CD4-positive, alpha-beta memory T cell (primary cell): ENCODE measurements at places on chromosomes 11 and 22. TPM values are rescaled to one million over a fixed set of nuclear protein-coding genes. Genes with fewer than 3 reads are reported as not detected.

MDK gene
- 5.6 TPM for total RNA-seq

KCNQ1 gene
- total RNA-seq: 21.6 TPM

TPBGL gene
- 0.15 TPM for total RNA-seq

DNA sequence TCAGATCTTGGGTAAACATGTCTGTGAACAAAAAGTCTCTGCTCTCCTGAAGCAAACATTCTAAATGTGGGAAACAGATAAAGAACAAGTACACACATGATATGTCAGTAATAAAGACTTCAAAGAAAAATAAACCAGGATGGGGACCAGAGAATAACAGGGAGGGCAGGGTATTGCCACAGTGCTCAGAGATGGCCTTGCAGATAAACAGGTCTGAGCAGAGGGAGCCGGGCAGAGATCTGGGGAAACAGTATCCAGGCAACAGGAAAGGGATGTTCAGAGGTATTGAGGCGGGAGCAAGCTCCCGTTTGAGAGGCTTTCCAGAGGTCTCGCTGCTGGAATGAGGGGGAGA lies 2.9 kb downstream of the CCDC86 start:
- DNase-seq: no peak

DNA sequence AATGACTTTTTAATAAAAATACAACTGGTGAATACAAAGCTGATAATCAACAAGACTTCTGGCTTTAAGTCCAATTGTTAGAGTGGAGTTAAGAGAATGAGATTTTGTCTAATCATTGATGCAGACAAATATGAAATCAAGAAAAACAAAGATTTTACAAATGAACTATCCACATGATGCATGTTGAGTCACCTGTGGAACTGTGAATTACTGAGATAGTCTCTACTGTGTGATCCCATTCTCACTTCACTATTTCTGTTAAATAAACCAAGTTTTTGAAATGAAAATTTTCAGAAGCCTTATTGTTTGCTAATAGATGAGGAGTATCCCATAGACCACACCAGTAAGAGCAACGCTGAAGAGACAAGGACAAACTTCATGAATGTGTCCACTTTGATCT lies 8.4 kb upstream of the CTSC start:
- DNase-seq: no peak

DNA sequence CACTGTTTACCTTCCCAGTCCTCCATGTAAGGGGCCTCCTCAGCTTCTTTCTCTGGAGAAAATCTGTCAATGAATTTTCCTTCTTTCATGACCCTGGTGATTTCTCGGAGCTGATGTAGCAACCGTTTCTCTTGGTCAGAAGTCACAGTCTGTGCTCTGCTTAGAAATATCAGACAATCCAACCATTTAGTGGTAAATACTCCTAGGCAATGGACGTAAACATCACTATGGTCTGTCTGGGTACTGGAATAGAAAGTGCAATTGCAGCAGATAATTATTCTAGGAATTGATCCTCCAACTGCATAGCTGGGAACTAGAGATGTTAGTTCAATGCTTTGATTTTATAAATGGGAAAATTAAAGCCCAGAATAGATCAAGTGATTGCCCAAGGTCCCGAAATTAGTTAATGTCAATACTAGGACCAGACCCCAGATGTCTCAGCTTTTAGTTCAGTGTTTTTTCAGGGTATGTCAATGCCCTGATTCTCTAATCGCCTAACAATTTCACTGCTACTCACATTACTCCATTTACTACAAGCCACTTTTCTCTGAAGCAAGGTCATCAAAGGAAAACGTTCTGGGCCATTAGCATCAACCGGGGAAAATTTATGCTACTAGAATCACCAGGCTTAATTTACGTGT lies 42.1 kb downstream of the RIC3 start:
- no peak for DNase-seq

DNA sequence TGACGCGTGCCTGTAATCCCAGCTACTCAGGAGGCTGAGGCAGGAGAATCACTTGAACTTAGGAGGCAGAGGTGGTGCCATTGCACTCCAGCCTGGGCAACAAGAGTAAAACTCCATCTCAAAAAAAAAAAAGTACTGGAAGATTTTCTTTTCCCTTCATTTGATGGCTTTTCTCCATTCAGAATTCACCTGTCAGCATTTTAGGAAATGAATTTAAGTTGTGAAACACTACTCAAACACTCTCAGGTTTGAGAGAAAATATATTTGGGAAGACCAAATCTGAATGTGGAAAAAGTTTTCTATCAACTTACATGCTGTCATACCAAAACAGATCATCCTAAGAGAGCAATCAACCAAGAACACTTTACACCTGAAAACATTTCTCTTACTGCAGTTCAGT lies 2.7 kb downstream of the EIF4ENIF1 start:
- DNase-seq: no peak

DNA sequence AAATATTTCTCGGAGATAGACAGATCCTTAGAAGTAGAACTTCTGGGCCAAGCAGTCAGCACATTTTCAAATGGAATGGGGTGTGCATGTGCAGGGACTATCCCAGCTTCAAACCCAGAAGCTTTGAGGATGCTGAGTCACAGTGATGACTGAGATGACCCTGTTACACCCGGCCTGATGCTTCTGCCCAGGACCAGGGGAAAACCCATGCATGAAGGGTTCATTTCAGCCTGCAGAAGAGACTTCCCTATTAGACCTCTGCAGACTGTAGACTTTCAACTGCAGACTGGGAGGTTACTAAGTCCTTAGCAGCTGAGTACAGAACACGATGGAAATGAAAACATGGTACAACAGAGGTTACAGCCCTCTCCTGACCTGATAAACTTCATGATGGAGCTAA lies 3.6 kb upstream of the OR2AT4 start:
- no peak for DNase-seq

- DNase-seq: no peak
Observed at GRCh38 chr11:124674168-124674517, 439 bp downstream of the SPA17 start.

- no peak for DNase-seq
Observed at GRCh38 chr11:57434640-57435546, 8.0 kb upstream of the SLC43A3 start.

- DNase-seq: no peak
Observed at GRCh38 chr11:120032766-120033390, 105.0 kb downstream of the TRIM29 start.

GRCh38 chr11:92376146-92376599 lies 151.6 kb downstream of the FAT3 start:
- no peak for DNase-seq

- no peak for DNase-seq
Observed at GRCh38 chr22:42873356-42873755, 16.3 kb upstream of the ARFGAP3 start.

- DNase-seq: no peak
Observed at GRCh38 chr22:23419931-23420330, 160.2 kb downstream of the IGLL1 start.

DNA sequence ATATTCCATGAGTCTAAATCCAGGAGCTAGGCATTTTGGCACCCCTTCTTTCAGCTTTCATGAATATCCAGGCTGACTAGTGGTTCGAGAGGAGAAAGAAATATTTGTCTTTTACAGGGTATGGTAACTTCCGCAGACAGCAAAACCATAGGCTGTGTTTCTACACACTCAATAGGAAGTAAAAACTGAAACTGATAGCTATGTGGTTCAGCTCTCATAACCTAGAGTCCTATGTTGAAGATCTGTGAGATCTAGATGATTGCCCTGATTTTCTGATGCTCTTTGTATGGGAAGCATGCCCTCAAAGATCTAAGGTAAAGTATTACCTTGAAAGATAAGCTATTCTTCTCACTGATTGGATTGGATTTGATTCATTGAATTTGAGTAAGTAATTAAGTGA lies 118.3 kb downstream of the CD44 start:
- DNase-seq: peak; percentile 27

OR56A3 gene
- total RNA-seq: not detected

MS4A8 gene
- total RNA-seq: not detected

GRCh38 chr11:17412488-17413180 lies 24.2 kb upstream of the KCNJ11 start:
- no peak for DNase-seq

DNA sequence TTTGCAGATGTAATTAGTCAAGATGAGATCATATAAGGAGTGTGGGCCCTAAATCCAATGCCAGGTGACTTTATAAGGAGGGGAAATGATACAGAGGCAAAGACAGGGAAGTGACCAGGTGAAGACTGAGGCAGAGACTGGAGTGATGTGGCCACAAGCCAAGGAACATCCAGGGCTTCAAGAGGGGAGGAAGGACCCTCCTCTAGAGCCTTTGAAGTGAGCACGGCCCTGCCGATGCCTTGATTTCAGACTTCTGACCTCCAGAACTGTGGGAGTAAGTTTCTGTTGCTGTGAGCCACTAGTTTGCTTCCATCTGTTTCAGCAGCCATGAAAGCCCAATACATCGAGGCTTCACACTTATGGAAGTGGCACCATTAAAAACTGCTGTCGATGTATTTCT lies 78.7 kb downstream of the SHANK2 start:
- DNase-seq: no peak

GRCh38 chr11:134762248-134763029 lies 350.4 kb upstream of the B3GAT1 start:
- DNase-seq: no peak

MMP1 gene
- not detected for total RNA-seq

DNA sequence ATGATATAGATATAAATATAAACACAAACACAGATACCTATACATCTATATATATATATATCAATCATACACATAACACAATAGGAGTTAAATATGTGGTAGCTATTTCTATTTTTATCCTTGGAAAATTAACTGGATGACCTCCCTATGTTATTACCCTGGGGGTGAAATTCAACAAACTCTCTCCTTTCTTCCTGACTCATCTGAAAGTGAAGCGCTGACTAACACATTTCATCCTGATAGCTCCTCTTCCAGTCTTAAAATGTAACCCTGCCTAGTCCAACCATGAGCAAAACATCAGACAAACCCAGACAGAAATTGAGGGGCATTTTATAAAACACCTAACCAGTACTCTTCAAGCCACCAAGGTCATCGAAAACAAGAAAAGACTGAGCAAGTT lies 220.6 kb upstream of the ISX start:
- no peak for DNase-seq

DNA sequence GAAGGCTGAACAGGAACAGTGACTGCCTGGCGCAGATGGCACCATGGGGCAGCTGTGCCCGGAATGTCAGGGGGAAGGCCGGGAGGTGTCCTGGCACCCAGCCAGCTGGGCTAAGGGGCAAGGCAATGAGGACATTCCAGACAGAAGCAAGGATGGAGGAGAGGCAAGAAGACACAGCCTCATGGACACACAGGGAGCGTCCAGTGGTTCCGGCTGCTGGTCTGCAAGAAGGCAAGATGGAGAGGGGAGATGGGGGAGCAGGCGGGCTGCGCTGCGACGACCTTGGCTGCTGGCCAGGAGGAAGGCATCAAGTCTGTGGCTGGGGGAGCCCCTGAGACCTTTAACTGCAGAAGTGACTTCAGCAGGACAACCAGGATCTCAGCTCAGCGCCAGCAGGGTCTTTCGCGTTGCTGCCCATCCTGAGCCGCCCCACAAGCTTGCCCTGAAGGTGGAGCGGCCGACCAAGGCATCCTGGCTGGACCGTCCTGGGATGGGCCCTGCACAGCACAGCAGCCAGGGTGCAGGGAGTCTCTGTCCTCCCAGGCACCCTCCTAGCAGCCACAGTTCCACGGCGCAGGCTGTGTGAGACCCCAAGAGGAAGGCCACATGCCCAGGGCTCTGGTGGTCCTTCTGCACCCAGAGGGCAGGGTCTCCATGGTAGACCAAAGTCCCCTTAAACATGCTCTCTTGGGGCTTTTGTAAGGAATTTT lies 531.7 kb downstream of the BRD1 start:
- no peak for DNase-seq

- DNase-seq: no peak
Observed at GRCh38 chr11:66851698-66852465, 5.0 kb upstream of the LRFN4 start.

DNA sequence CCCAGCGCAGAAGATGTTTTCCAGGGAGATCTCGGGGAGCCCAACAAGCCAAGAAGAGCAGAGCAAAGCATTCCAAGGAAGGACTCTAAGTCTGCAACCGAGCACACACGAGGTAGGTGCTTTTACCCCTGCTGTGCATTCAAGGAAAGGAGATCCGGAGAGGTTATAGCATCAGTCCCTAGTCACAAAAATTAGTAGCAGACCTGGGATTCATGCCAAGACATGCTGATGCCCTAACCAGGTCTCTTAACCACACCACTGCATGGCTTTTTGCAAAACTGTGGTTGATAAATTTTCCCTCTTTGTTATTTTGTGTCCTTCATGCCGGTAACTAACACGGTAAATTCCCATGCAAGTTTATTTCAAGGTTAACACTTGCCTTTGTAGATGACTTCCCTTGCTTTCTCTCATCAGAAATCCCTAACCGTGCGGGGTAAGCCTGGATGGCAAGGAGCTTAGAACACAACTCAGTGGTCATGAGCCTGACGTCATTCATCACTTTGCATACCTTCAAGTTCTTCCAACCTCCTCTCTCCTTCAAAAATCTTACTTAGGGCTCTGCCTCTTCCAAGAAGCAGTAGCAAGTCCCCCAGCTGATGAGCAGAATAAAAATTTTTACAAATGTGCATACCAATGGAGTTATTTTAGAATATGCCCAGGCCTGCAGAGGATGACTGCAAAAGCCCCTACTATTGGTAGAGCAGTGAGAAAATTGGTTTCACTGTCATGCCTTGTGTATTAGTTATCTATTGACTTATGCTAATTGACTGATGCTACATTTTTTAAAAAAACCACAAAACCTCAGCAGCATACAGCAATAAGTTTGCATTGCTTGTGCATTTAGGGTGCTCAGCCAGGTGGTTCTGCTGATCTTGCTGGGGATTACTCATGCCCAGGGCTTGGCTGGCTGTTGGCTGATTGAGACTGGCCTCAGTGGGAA lies 465.1 kb downstream of the MN1 start:
- no peak for DNase-seq

KCNK7 gene
- total RNA-seq: 1.6 TPM

DNA sequence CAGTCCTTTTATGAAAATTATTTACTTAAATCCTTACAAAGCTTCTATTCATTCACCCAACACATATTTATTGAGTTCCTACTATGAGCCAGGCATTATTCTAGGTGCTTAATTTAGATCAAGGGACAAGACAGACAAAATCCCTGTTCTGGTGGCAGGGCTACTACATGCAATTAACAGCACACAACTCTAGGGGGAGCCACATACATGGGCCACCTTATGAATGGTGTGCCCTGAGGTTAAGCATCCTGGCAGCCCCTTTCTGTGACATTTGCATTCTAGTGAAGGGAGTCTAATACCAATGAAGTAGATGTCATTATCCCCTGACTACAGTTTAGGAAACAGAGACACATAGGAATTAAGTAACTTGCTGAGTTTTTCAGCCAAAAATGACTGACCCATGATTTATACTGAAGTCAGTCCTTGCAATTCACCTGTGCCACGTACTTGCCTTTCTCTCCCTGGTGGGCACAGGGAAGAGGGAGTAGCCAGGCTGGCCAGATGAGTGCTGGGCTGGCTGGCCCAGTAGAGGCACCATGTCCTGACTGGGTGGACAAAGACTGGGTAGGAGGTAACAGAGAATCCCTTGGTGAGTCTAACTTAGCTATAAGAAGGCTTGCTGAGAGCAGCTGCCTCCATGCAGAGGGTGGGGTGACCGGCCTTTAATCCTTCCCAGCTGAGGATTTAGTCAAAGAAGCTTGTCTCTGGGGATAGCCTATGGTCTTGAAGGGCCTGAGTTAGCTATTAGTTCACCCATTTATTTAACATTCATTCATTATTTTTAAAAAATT lies 52.0 kb upstream of the ELF5 start:
- no peak for DNase-seq

GRCh38 chr11:109752212-109752825 lies 330.3 kb downstream of the C11orf87 start:
- no peak for DNase-seq
